ENCODE measurements at places on chromosomes 4 and X.

DNA sequence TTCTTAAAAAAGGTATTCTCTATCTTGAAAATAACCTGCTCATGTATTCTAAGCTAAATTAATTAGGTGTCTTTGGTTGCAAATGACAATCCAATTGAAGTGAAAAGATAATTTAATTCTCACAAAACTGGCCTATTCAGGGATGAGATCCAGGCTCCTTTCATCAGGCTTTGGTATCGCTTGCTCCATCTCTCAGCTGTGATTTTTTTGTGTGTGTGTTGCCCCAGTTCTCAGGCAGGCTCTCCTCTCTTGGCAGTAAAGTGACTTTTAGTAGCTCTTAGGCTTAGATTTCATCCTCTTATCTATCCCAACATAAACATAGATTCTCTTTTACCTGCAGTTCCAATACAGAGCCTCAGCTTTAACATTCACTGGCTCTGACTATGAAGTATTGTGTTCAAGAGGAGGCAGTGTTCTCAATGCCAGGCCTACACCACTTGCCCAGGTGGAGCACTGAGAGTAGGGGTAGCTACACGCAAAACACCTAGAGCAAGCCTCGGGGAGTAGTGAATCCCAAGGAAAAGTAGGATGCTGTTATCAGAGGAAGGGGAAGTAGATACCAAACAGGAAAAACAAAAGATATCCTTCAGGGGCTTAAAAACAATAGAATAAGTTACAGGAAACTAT lies 392.4 kb upstream of the ATOH1 start:
- no peak for DNase-seq

GRCh38 chr4:160136021-160136420 lies 1033.1 kb downstream of the RAPGEF2 start:
- DNase-seq: no peak

DNA sequence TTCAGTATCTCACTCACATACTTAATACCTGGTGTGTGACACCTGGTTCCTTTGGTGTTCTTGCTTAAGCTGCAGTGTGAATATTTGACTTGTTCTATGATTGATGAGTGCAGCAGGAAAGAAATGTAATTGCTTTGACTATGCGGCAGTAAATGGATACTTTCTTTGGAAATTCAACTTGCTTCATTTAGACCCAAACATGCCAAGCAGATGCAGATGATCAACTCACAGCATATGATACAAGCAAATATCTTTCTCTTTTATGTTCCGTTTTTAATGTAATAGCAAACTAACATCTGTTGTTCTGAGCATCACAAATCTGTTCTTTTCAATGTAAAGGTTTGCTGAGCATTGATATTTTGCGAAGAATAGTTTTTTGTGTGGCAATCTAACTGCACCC lies 549.5 kb downstream of the C4orf33 start:
- no peak for DNase-seq

DNA sequence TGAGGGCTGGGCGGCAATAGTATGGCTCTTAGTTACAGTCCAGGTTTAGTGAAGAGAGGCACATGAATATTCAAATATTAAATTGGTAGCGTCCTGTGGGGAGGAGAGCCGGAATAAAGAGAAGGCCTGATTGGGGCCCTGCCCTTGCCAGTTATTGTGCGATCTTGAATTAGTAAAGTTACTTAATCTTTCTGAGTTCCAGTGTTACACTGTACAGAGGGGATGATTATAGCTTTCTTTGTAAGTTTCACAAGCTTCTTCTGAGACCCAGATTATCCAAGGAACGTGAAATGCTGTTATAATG lies 1.2 kb downstream of the METAP1 start:
- no peak for DNase-seq

GRCh38 chr4:2163311-2163821 lies 78.6 kb downstream of the HAUS3 start:
- no peak for DNase-seq

- DNase-seq: no peak
Measured at GRCh38 chrX:41664375-41664901, 24.3 kb upstream of the GPR34 start.

- DNase-seq: no peak
Measured at GRCh38 chrX:465418-466215, 78.9 kb upstream of the PPP2R3B start.

- DNase-seq: no peak
Measured at GRCh38 chr4:158192439-158193158, 17.7 kb upstream of the TMEM144 start.

DNA sequence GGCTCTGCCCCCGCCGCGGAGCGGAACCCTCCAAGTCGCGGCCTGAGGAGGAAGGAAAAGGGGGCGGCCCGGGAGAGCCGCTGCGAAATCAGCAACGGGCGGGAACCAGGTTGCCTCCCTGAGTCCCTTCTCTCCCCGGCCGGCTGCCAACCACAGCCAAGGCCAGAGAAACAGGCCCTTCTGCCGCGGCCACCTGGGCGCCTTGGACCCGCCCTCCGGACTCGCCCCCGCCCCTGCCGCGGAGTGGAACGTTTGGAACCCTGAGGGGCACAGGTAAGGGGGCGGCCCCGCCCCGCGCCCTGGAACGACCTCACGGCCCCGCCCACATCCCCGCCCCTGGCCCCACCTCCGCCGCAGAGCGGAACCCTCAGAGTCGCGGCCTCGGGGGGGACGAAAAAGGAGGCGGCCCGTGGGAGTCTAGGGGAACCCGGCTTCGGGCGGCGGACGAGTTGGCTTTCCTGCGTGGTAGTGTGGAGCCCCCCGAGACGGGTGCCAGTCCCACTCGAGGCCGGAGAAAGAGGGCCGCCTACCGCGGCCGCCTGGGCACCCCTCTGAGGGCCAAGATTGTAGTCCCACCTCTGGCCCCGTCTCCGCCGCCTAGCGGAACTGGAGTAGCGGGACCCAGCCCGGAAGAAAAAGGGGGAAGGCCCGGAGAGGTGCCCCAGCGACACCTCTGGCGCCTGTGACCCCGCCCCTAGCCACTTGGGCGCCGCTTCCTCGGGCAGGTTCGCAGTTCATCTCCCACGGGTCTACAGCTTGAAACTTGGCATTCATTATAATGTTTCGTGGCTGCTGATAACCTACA lies 669 bp upstream of the PHKA2 start:
- DNase-seq: peak; percentile 74

DNA sequence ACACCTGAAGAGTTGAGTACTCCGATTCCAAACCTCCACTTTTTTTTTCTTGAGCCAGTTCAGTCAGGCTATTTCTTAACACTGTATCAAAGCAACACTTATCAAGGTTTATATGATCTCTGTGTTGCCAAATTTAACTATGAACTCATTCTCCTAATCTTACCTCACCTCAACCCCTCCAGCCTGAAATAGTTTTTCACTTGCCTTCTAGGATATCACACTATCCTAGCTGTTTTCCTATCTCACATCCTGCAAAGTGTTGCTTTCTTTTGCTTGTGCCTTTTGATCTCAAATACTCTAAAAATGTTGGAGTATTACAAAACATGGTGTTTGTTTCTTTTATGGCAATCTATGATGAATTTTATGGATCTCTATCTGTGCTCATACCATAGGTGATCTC lies 415.0 kb downstream of the CFAP47 start:
- DNase-seq: no peak

GRCh38 chr4:168849997-168850396 lies 160.1 kb downstream of the CBR4 start:
- no peak for DNase-seq

DNA sequence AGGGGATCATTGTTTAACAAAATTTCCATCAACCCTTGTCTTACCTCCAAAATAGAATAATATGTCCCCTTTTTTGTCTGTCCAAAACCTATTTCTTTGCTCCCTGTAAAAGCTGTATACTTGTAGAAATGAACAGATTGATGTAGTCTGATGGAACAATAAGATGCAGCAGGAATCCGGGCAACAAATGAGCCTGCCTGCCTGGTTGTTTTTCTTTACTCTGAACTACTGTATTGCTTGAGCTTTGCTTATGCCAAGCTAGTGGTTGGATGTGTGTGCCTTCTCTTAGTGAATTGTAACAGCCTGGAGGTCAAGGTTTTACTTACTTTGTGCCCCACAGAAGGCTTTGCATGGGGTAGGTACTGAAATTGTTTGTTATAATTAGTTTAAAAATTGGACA lies 116.2 kb upstream of the TLL1 start:
- no peak for DNase-seq

- DNase-seq: no peak
Measured at GRCh38 chr4:71211748-71212147, 127.1 kb upstream of the SLC4A4 start.

- no peak for DNase-seq
Measured at GRCh38 chr4:17618926-17619325, 4.5 kb downstream of the MED28 start.

- no peak for DNase-seq
Measured at GRCh38 chr4:1834047-1834775, 21.7 kb downstream of the LETM1 start.

- DNase-seq: no peak
Measured at GRCh38 chr4:30950737-30951136, 230.6 kb downstream of the PCDH7 start.

- no peak for DNase-seq
Measured at GRCh38 chr4:172858731-172859230, 309.8 kb upstream of the GALNT7 start.

- peak; percentile 53 for DNase-seq
Measured at GRCh38 chrX:53280331-53281320, 758 bp downstream of the IQSEC2 start.

- no peak for DNase-seq
Measured at GRCh38 chrX:11733614-11734013, 24.4 kb upstream of the MSL3 start.

DNA sequence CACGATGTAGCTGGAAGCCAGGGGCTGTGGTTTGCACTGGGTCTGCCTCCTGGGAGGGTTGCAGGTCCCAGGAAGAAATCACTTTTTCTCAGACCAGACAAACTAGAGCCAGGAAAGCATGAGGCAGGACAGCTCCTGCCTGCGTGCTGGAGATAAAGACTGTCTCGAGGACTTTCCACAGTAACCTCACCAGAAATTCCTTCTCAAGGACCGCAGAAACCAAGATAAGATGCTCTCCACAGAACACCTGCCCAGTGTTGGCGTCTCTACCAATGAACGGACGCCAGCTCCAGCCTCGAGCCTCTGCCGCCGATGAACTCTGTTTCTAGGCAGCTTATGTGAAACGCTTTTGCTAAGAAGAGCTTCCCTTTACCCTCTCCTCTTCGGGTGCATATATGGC lies 76.9 kb upstream of the AFAP1 start:
- no peak for DNase-seq
